ENCODE measurements at places on chromosomes 12 and 14.

DNA sequence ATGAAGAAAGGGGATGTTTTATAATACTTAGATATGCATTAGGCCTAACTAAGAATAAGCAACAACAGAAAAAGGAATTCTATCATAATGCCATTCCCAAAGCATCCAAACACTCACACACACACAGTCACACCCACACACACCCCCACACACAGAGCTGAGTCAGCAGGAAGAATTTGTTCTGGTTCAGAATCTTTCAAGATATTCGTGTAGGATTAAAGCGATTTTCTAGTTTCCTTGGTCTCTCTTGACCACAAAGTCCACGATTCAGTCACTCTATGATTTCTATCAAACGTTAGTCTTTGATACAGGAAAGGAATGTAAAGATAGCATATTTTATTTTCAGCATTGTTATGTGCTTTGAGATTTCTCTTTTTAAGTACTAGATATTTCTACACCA lies 382.6 kb upstream of the DCN start:
- no peak for DNase-seq

- no peak for DNase-seq
Observed at GRCh38 chr14:90561920-90562319, 165.1 kb downstream of the CALM1 start.

- no peak for DNase-seq
Observed at GRCh38 chr12:10366875-10367274, 23.0 kb downstream of the KLRK1 start.

DNA sequence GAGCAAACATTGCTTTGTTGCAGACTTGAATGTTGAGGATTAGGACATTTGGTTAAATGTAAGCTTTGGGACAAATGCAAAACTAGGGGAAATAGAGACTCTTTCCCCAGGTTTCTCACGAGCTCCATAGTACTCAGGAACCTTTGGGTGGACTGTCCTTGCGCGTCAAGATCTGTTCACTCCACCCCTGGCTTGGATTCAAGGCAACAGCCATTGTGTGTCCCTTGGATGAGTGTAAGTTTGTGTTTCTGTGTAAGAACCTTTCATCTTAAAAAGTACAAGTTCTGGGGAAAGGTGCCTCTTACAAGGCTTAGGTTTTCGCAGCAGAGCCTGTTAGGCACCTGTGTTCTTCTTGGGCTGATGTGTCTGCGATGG lies 3.7 kb downstream of the SUSD6 start:
- no peak for DNase-seq

DNA sequence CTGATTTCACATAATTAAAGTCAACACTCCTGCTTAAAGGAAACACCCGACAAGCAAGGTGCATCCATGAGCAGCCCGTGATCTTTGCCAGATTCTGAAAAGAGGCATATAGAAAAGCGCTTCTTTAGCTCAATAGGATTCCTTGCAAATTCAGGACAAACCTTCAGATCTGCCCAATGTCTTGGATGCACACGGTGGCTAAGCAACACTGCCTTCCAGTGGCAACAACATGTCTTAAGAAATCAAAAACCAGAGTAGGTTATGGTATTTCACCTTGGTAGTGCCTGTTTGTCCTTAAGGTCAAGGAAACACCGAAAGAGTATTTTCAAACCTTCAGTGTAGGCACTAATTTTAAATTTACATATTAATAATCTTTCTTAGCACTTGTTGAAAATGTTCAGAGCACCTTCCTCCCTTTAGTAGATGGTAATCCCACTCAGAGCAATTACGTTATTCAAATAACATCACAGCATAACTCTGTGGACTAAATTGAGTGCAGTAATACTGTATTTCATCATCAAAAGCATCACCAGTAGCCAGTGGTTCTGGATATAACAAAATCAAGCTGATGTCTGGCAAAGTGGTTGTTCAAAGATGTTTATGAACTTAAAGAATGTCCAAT lies 58.0 kb upstream of the CDKN3 start:
- no peak for DNase-seq
